Uterine smooth muscle cell (primary cell): ENCODE measurements at places on chromosomes 3 and 15. TPM values are rescaled to one million over a fixed set of nuclear protein-coding genes. Genes with fewer than 3 reads are reported as not detected.

The ZNF660 gene
- 0.55 and 1.7 TPM in 2 replicates for total RNA-seq

The FSTL1 gene
- total RNA-seq, result 588 and 921 TPM in 2 replicates

The TMEM45A gene
- 18.7 and 39.0 TPM in 2 replicates for total RNA-seq

The ACKR4 gene
- 1.5 and 2.1 TPM in 2 replicates for total RNA-seq

The RTP3 gene
- total RNA-seq, result not detected in 2 replicates

The KLHL40 gene
- total RNA-seq, result not detected in 2 replicates

The CFAP92 gene
- not detected in 2 replicates for total RNA-seq
